CD4-positive, alpha-beta T cell treated with Interleukin-15 for 1 hour (primary cell): ENCODE measurements at places on chromosomes 7 and 10.
A peak's percentile ranks its signal among the peaks of the same experiment; 100 is the strongest.

- DNase-seq = no peak
These were observed 139.3 kb upstream of the TCF7L2 start for GRCh38 chr10:112810711-112811151.

GRCh38 chr7:92773808-92774207 lies 62.6 kb downstream of the CDK6 start:
- no peak for DNase-seq

- no peak for DNase-seq
These were observed 77.6 kb downstream of the FRMD4A start for GRCh38 chr10:14253079-14253478.

GRCh38 chr10:58870070-58870469 lies 306.4 kb upstream of the PHYHIPL start:
- DNase-seq = no peak

DNA sequence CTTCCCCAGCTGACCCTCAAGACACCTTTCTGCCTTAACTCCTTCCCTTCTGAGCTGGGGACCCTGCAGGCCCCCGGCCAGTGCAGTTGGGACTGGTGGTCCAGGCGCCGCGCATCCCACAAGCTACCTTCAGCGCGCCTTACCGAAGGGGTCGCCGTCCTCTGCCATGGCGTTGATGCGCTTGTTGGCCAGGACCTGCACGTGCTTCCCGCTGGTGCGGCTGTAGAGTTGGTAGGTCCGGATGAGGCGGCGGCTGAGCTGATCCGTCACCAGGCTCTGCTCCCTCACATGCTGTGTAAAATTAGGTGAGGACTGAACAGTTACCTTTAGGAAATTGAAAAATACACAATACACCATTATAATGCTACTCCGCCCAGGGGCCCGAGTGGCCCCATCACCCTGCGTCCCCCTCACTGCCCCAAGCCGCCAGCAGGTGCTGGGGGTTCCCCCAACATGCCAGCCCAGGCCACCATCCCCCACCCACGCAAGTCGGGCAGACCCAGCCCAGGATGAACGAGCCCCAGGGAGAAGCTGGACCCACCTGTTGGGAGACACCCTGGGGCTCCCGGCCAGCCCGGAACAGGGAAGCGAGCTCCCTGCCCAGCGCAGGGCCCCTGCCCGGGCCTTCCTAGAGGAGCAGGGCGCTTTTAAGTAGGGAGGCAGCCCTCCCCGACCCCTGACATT lies 1.2 kb downstream of the FGF8 start:
- DNase-seq = no peak

DNA sequence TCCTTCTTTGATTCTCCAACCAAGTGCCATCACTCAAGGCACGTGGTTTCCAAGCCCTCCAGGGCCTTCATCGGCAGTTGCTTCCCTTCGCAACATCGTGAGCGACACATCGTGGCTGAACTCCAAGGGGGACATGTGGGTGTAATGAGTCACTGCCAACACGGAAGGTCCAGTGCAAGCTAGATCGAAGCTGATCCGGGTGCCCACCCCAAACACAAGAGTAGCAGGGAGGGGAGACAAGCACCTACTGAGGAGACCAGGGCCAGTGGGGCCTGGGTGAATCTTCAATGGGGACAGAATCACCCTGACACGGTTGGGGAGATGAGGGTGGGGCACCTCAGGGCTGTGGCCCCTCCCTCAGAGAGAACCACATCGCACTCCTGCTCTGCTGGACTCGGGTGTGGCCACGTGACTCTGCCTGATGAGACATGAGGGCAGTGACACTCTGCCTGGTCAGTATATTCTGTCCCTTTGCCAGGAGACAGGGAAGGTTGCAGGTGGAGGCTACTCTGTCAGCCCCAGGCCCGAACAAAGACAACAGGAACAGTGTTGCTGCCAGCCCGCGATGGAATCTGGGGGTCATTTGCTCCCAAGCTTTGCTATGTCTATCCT lies 36.8 kb upstream of the HSPA12A start:
- DNase-seq = no peak

- no peak for DNase-seq
These were observed 73.9 kb upstream of the TNRC18 start for GRCh38 chr7:5497295-5498103.

GRCh38 chr10:49592726-49593563 lies 17.2 kb upstream of the SLC18A3 start:
- DNase-seq = peak; percentile 38

DNA sequence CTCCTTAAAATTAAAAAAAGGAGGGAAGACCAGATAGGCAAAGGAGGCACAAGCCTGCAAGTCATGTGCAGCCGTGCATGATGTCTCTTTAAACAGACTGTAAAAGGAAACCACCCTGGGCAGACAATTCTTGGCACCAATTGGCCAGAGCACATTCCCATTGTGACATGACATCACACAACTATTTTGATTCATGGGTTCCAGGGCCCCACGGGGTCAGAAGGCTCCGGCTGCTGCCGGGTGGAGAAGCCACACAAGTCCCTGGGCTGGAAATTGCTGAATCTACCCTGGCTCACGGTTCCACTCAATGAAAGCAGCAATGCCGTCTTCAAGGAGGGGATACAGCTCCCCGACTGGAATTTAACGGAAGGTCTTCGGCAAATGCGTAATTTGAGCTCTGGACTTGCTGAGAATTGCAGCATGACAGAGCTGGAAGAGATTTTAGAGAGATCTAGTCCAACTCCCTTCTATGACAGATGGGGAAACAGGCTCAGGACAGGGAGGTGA lies 140.5 kb downstream of the PRKAG2 start:
- DNase-seq = no peak

DNA sequence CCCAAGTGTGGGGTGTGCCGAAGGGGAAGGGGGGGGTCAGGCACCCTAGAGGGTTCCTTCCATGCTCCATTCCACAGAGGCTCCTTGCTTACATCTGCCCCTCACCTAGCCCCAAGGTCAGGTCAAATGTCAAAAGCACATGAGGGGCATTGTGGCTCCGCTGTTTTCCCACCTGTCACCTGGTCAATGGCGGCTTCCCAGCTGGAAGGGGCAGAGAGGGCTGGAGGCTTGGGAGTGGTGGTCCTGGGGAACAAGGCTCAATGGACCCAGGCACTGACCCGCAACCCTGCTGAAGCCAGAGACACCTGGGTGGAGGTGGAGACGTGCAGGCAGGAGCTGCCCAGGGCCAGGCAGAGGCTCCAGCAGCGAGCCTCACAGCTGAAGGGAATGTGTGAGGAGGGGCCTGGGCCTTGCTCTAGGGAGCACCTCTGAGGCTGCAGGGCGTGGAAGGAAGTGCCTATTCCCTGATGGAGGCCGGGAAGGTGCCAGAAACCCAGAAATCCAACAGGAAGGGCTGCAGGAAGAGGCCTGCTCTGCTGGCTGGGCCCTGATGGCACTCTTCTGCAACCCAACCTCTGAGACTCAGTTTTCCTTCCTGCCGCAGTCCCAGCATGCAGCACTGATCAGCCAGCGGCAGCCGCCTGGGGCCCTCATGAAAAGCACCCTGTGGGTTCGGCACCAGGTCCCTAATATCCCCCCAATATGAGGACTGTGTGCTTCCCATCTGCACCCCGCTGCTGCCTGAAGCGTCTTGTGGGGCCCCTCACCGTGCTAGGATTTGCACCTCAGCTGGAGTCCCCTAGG lies 16.0 kb downstream of the RASGEF1A start:
- peak; percentile 16 for DNase-seq

DNA sequence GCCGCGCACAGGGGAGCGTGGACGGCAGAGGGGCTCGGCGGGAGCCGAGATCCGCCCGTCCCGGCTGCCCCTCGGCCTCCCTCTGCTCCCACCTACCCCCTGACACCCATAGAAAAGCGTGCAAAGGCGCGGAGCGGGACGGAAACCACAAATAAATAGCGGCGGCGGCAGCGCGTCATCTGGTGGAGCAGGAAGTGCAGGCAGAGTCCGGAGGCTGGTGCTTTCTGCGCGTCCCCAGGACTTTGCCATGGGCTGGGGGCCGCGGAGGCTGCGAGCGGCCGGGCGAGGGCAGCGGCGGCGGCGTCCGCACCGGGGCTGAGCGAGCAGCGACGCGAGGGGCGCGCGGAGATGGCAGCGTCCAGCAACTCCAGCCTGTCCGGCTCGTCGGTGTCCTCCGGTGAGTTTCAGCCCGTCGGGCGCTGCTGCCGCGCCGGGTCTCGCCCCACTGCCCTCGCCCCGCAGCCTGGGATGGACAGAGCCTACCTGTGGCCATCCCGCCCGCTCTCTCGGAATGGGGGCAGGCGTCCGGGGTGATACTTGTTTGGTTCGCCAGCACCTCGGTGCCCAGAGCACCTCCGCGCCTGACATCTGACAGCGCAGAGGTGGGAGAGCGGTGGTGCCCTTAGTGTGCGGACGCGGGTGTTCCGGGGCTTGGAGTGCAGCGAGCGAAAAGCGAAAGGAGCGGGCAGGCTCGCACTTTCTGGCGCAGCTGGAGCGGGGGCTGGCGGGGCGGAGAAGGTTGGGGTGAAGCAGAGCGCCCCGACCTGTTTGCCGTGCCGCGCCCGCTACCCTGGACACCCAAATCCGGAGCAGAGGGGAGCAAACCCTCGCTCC lies at the start of gene CHN2:
Gene CHN2, plus strand, starts transcription at position 182 of the 834 bp plus-strand sequence.
- DNase-seq = peak; percentile 57
